ENCODE measurements at places on chromosomes 2 and 18. TPM values are rescaled to one million over a fixed set of nuclear protein-coding genes. Genes with fewer than 3 reads are reported as not detected.

The NPPC gene
- not detected for polyA plus RNA-seq

The ZSWIM2 gene
- 0.13 TPM for polyA plus RNA-seq

The IMPACT gene
- 58.9 TPM for polyA plus RNA-seq

The ALLC gene
- 7.9 TPM for polyA plus RNA-seq

The PCARE gene
- 0.03 TPM for polyA plus RNA-seq

The RIT2 gene
- 0.20 TPM for polyA plus RNA-seq

The ALKAL2 gene
- 146 TPM for polyA plus RNA-seq

The INHBB gene
- polyA plus RNA-seq, result 8.7 TPM

The HRH4 gene
- polyA plus RNA-seq, result 0.05 TPM

The LAPTM4A gene
- 58.8 TPM for polyA plus RNA-seq

The METTL21A gene
- polyA plus RNA-seq, result 7.7 TPM

The RTP5 gene
- polyA plus RNA-seq, result not detected

The SNORC gene
- 0.35 TPM for polyA plus RNA-seq

The NAT8 gene
- 1.2 TPM for polyA plus RNA-seq

The UGT1A5 gene
- not detected for polyA plus RNA-seq

The PLB1 gene
- 4.1 TPM for polyA plus RNA-seq

The TMEFF2 gene
- polyA plus RNA-seq, result 0.51 TPM

The CCDC148 gene
- 0.64 TPM for polyA plus RNA-seq

The PPP3R1 gene
- polyA plus RNA-seq, result 13.3 TPM

The CABYR gene
- polyA plus RNA-seq, result 4.7 TPM

The ALPI gene
- polyA plus RNA-seq, result not detected

The SUPT7L gene
- 36.8 TPM for polyA plus RNA-seq

The AFF3 gene
- polyA plus RNA-seq, result 1.1 TPM

The PLGLB1 gene
- polyA plus RNA-seq, result 3.1 TPM

The KCNF1 gene
- polyA plus RNA-seq, result not detected

The RBM44 gene
- polyA plus RNA-seq, result 0.16 TPM

The IL36B gene
- polyA plus RNA-seq, result not detected

The CHN1 gene
- polyA plus RNA-seq, result 34.2 TPM

The GALNT3 gene
- 1.5 TPM for polyA plus RNA-seq

The CENPO gene
- polyA plus RNA-seq, result 2.6 TPM

The COLEC11 gene
- 16.8 TPM for polyA plus RNA-seq

The SCN7A gene
- polyA plus RNA-seq, result 3.0 TPM

The AQP12B gene
- polyA plus RNA-seq, result 0.48 TPM

The POTEJ gene
- polyA plus RNA-seq, result not detected

The DSC2 gene
- polyA plus RNA-seq, result 0.91 TPM

The LYPD6B gene
- 0.98 TPM for polyA plus RNA-seq

The RMND5A gene
- 8.2 TPM for polyA plus RNA-seq

The ST6GAL2 gene
- polyA plus RNA-seq, result 0.07 TPM

The ZNF385B gene
- 3.8 TPM for polyA plus RNA-seq

The PLCL1 gene
- polyA plus RNA-seq, result 2.8 TPM

The DNAJC5G gene
- polyA plus RNA-seq, result 2.9 TPM

The CDH7 gene
- 0.04 TPM for polyA plus RNA-seq

The SLC25A12 gene
- polyA plus RNA-seq, result 22.2 TPM

The DPP10 gene
- polyA plus RNA-seq, result 54.4 TPM

The CDH19 gene
- 4.5 TPM for polyA plus RNA-seq

The CRYGC gene
- not detected for polyA plus RNA-seq

The HADHB gene
- 112 TPM for polyA plus RNA-seq

The CDKL4 gene
- polyA plus RNA-seq, result 0.16 TPM

The DNAH7 gene
- 1.4 TPM for polyA plus RNA-seq

The WDR35 gene
- 12.1 TPM for polyA plus RNA-seq

The PCGF1 gene
- polyA plus RNA-seq, result 37.2 TPM

The SLC9A4 gene
- not detected for polyA plus RNA-seq

The RNF152 gene
- polyA plus RNA-seq, result 3.5 TPM

The CPO gene
- polyA plus RNA-seq, result 1.6 TPM

The LINC00305 gene
- not detected for polyA plus RNA-seq

The SLC9A2 gene
- polyA plus RNA-seq, result 0.03 TPM

The ITGB6 gene
- polyA plus RNA-seq, result not detected

The ACTR3 gene
- polyA plus RNA-seq, result 30.7 TPM

The CNTNAP5 gene
- polyA plus RNA-seq, result 0.95 TPM

The LIMS4 gene
- polyA plus RNA-seq, result 24.7 TPM
